ENCODE measurements at places on chromosomes 2 and 18.

GRCh38 chr18:3839581-3839981, 389.6 kb downstream of the TGIF1 start:
- H3K27ac ChIP-seq = no peak overlapping the region
- H3K4me3 ChIP-seq = no peak overlapping the region
- H3K4me1 ChIP-seq = no peaks in the 10 kb centered on the region

- H3K36me3 ChIP-seq = no peaks in the 10 kb centered on the region
- H3K4me1 ChIP-seq = peaks cover 17% of the 10 kb centered on the region
- peak overlapping the region; percentile 58 for H3K4me3 ChIP-seq
- no peaks in the 10 kb centered on the region for H3K27me3 ChIP-seq
- peak overlapping the region; percentile 46 for H3K27ac ChIP-seq
These were observed 754.9 kb downstream of the RNF144A start for GRCh38 chr2:7672027-7672684.

- DNase-seq = no peak
- H3K27ac ChIP-seq = no peak overlapping the region
- no peaks in the 10 kb centered on the region for H3K36me3 ChIP-seq
- H3K4me3 ChIP-seq = no peak overlapping the region
- H3K4me1 ChIP-seq = no peaks in the 10 kb centered on the region
These were observed 46.6 kb downstream of the USP40 start for GRCh38 chr2:233519787-233520611.

GRCh38 chr18:68262690-68263294, 452.1 kb downstream of the TMX3 start:
- H3K27ac ChIP-seq = no peak overlapping the region
- no peak for DNase-seq
- H3K27me3 ChIP-seq = no peaks in the 10 kb centered on the region

- peaks cover 26% of the 10 kb centered on the region for H3K4me1 ChIP-seq
- no peaks in the 10 kb centered on the region for H3K27me3 ChIP-seq
- peak overlapping the region; percentile 27 for H3K27ac ChIP-seq
These were observed 199.3 kb downstream of the HDAC4 start for GRCh38 chr2:239201531-239201876.

GRCh38 chr2:231383416-231384108, 11.9 kb upstream of the B3GNT7 start:
- peaks cover 5% of the 10 kb centered on the region for H3K27me3 ChIP-seq
- H3K4me3 ChIP-seq = no peak overlapping the region
- no peak overlapping the region for H3K27ac ChIP-seq
- H3K4me1 ChIP-seq = no peaks in the 10 kb centered on the region
- DNase-seq = no peak

- H3K27me3 ChIP-seq = no peaks in the 10 kb centered on the region
- peaks cover 43% of the 10 kb centered on the region for H3K4me1 ChIP-seq
- H3K36me3 ChIP-seq = no peaks in the 10 kb centered on the region
- DNase-seq = no peak
These were observed 1.3 kb downstream of the CEP68 start for GRCh38 chr2:65057391-65058052.

GRCh38 chr2:106137731-106138521, 56.2 kb downstream of the UXS1 start:
- peak overlapping the region; percentile 100 for H3K27ac ChIP-seq
- H3K36me3 ChIP-seq = peaks cover 18% of the 10 kb centered on the region
- peaks cover 38% of the 10 kb centered on the region for H3K4me1 ChIP-seq
- peak; percentile 20 for DNase-seq

GRCh38 chr18:51862051-51862715, 477.8 kb upstream of the DCC start:
- DNase-seq = no peak
- H3K36me3 ChIP-seq = no peaks in the 10 kb centered on the region
- H3K4me1 ChIP-seq = no peaks in the 10 kb centered on the region
- H3K27me3 ChIP-seq = no peaks in the 10 kb centered on the region
- H3K4me3 ChIP-seq = no peak overlapping the region

- DNase-seq = no peak
- no peak overlapping the region for H3K4me3 ChIP-seq
- H3K36me3 ChIP-seq = no peaks in the 10 kb centered on the region
- no peak overlapping the region for H3K27ac ChIP-seq
- H3K27me3 ChIP-seq = peaks cover 9% of the 10 kb centered on the region
These were observed 50.0 kb upstream of the MBOAT2 start for GRCh38 chr2:9053534-9053931.

- H3K27ac ChIP-seq = peak overlapping the region; percentile 75
- peaks cover 3% of the 10 kb centered on the region for H3K36me3 ChIP-seq
- peaks cover 24% of the 10 kb centered on the region for H3K4me1 ChIP-seq
- DNase-seq = no peak
- no peaks in the 10 kb centered on the region for H3K27me3 ChIP-seq
These were observed 5.1 kb downstream of the SFT2D3 start for GRCh38 chr2:127706215-127706990.

- no peak overlapping the region for H3K27ac ChIP-seq
- no peak for DNase-seq
- H3K4me3 ChIP-seq = no peak overlapping the region
- peaks cover 6% of the 10 kb centered on the region for H3K4me1 ChIP-seq
These were observed 314.9 kb downstream of the AFF3 start for GRCh38 chr2:99827296-99827999.

GRCh38 chr18:11268153-11268552, 118.8 kb upstream of the PIEZO2 start:
- H3K36me3 ChIP-seq = no peaks in the 10 kb centered on the region
- H3K4me3 ChIP-seq = no peak overlapping the region
- peaks cover 5% of the 10 kb centered on the region for H3K27me3 ChIP-seq
- no peak for DNase-seq

- H3K27me3 ChIP-seq = no peaks in the 10 kb centered on the region
- peak overlapping the region; percentile 72 for H3K27ac ChIP-seq
- H3K36me3 ChIP-seq = peaks cover 3% of the 10 kb centered on the region
These were observed 21.7 kb downstream of the CEP68 start for GRCh38 chr2:65077898-65078297.

DNA sequence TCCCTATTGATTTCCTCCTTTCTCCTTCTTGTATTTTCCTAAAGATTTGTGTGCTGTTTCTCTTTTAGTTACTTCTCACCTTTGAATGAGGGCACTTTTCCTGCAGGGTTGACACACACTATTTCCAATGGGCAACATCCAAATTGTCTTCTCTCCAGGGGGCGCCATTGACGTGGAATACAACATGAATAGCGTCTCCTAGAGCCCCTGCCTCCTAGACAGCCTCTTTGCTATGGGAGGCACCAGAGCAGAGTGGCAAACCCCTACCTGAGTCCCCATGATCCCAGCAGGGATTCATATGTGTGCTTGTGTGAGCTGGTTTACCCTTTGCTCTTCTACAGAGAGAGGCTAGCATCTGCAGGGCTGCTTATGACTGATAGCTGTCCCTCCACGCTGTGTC, 61.3 kb upstream of the ITSN2 start:
- H3K27ac ChIP-seq = no peak overlapping the region
- no peaks in the 10 kb centered on the region for H3K27me3 ChIP-seq
- peaks cover 4% of the 10 kb centered on the region for H3K4me1 ChIP-seq
- H3K36me3 ChIP-seq = no peaks in the 10 kb centered on the region
- DNase-seq = peak; percentile 21
- H3K4me3 ChIP-seq = no peak overlapping the region

- H3K36me3 ChIP-seq = no peaks in the 10 kb centered on the region
- DNase-seq = no peak
- peaks cover 3% of the 10 kb centered on the region for H3K4me1 ChIP-seq
- no peak overlapping the region for H3K27ac ChIP-seq
These were observed 99.9 kb upstream of the SLC38A11 start for GRCh38 chr2:165055082-165055851.

- H3K4me1 ChIP-seq = peaks cover 35% of the 10 kb centered on the region
- H3K36me3 ChIP-seq = no peaks in the 10 kb centered on the region
- peak overlapping the region; percentile 91 for H3K27ac ChIP-seq
- no peaks in the 10 kb centered on the region for H3K27me3 ChIP-seq
- no peak for DNase-seq
- H3K4me3 ChIP-seq = no peak overlapping the region
These were observed 28.6 kb downstream of the KCMF1 start for GRCh38 chr2:84999553-84999955.

DNA sequence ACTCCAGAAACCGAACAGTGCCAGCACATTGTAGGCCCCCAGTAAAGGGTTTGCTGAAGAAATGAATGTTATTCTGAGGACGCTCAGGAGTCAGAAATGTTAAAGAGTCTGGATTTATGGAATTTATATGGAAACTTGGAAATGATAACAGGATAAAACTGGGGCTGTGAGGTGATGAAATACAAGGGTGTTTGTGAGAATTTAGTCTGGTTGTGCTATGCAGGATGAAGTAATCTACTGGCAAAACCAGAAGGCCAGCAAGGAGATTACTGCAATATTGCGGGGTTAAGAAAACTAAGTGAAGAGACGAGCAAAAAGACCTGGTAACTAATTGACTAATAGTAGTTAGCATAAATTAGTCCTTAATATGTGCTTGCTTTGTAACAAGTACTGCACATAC, 467.8 kb downstream of the ZEB2 start:
- H3K27me3 ChIP-seq = no peaks in the 10 kb centered on the region
- H3K27ac ChIP-seq = no peak overlapping the region
- H3K36me3 ChIP-seq = no peaks in the 10 kb centered on the region
- H3K4me3 ChIP-seq = no peak overlapping the region
- DNase-seq = no peak

DNA sequence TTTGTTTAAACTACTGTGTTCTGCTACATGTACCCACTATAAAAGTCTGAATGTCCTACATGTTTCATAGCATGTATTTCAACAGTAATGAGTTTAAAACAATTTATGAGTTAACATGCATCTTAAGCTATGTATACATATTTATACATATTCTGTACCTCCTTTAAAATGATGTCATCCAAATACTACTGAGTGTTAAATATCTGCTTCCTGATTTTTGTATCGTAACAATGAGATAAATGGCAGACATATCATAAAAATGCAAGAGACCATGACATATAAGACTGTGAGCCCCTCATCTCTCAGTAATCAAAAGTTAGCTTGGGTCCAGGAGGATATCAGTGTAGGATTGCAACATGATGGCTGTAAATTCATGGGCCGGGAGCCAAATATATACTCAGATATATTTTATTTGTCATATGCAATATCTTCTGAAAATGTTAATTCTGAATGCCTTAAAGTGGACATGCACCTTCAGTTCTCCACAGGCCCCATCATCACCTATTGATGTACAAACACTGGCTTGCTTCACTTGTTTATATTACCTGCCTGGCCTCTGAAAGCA, 3.6 kb downstream of the COL5A2 start:
- H3K27me3 ChIP-seq = peaks cover 21% of the 10 kb centered on the region
- no peak overlapping the region for H3K27ac ChIP-seq
- H3K36me3 ChIP-seq = no peaks in the 10 kb centered on the region
- no peak overlapping the region for H3K4me3 ChIP-seq

DNA sequence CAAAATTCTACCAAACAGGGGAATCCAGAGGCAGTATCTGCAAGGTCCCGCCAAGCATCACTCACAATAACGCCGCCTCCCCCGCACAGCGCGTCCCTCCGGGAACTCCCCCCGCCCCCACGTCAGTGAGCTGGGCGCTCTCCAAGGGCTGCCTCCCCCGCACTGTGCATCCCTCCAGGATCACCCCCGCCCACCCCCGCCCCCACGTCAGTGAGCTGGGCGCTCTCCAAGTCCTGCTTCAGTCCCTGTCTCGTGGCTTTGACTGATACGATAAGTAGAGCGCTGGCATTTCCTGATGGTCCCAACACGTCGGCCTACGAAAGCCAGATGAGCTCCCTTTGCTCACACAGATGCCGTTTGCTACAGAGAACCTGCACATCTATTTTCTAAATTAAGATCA, 130.7 kb upstream of the TPO start:
- H3K27ac ChIP-seq = no peak overlapping the region
- H3K4me3 ChIP-seq = no peak overlapping the region
- DNase-seq = no peak
- no peaks in the 10 kb centered on the region for H3K27me3 ChIP-seq

GRCh38 chr2:221758076-221758475, 186.0 kb upstream of the EPHA4 start:
- no peak overlapping the region for H3K4me3 ChIP-seq
- H3K27ac ChIP-seq = no peak overlapping the region
- no peaks in the 10 kb centered on the region for H3K27me3 ChIP-seq
- no peak for DNase-seq

- H3K4me1 ChIP-seq = peaks cover 2% of the 10 kb centered on the region
- no peaks in the 10 kb centered on the region for H3K36me3 ChIP-seq
- H3K4me3 ChIP-seq = no peak overlapping the region
- peak overlapping the region; percentile 29 for H3K27ac ChIP-seq
These were observed 30.6 kb downstream of the ARMC9 start for GRCh38 chr2:231228974-231229529.

- no peaks in the 10 kb centered on the region for H3K4me1 ChIP-seq
- H3K27ac ChIP-seq = no peak overlapping the region
- no peaks in the 10 kb centered on the region for H3K36me3 ChIP-seq
- H3K4me3 ChIP-seq = no peak overlapping the region
These were observed 157.9 kb downstream of the GULP1 start for GRCh38 chr2:188449561-188449960.

- H3K4me3 ChIP-seq = no peak overlapping the region
- H3K36me3 ChIP-seq = no peaks in the 10 kb centered on the region
- H3K27ac ChIP-seq = no peak overlapping the region
These were observed 2.8 kb downstream of the KCTD1 start for GRCh38 chr18:26545335-26546123.

- no peak overlapping the region for H3K4me3 ChIP-seq
These were observed 35.8 kb downstream of the ANO7 start for GRCh38 chr2:241224018-241224850.

DNA sequence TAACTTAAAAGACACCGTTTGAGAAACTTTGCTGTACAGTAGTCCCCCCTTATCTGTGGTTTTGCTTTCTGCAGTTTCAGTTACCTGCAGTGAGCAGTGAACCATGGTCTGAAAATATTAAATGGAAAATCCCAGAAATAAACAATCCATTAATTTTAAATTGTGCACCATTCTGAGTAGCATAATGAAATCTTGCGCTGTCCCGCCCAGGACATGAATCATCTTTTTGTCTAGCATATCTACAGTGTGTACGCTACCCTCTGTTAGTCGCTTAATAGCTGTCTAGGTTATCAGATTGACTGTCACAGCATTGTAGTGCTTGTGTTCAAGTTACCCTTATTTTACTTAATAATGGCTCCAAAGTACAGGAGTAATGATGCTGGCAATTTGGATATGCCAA, 6.1 kb downstream of the ARPC2 start:
- H3K36me3 ChIP-seq = peaks cover 7% of the 10 kb centered on the region
- peak overlapping the region; percentile 98 for H3K27ac ChIP-seq
- H3K27me3 ChIP-seq = no peaks in the 10 kb centered on the region
- peaks cover 66% of the 10 kb centered on the region for H3K4me1 ChIP-seq
- H3K4me3 ChIP-seq = peak overlapping the region; percentile 70

DNA sequence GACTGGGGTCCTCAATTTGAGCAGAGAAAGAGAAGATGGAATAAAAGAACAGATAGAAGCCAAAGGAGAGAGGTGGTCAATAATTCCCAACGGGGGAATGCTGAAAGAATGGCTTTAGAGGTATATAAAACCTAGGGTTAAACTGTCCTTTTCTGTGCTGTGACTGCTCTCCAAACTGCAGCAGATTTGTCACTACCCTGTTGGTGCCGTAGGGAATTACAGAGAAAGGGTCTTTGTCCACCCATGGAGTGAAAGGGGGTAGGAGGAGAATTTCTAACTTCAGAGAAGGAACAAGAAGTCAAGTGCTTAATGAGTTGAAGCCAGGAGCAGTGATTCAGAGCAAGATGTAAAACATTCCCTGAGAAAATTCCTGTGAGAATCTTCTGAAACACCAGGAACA, 486.5 kb downstream of the NUP35 start:
- no peaks in the 10 kb centered on the region for H3K4me1 ChIP-seq
- no peaks in the 10 kb centered on the region for H3K36me3 ChIP-seq
- DNase-seq = no peak
- H3K27me3 ChIP-seq = no peaks in the 10 kb centered on the region

GRCh38 chr2:3101016-3101942, 276.3 kb downstream of the EIPR1 start:
- peaks cover 3% of the 10 kb centered on the region for H3K4me1 ChIP-seq
- peaks cover 5% of the 10 kb centered on the region for H3K36me3 ChIP-seq
- no peak for DNase-seq
- H3K4me3 ChIP-seq = peak overlapping the region; percentile 25
- no peak overlapping the region for H3K27ac ChIP-seq

Data from T-helper 17 cell (primary cell).